Neural crest cell (in vitro differentiated cells): ENCODE measurements at places on chromosomes 16 and 17.
A peak's percentile ranks its signal among the peaks of the same experiment; 100 is the strongest.

DNA sequence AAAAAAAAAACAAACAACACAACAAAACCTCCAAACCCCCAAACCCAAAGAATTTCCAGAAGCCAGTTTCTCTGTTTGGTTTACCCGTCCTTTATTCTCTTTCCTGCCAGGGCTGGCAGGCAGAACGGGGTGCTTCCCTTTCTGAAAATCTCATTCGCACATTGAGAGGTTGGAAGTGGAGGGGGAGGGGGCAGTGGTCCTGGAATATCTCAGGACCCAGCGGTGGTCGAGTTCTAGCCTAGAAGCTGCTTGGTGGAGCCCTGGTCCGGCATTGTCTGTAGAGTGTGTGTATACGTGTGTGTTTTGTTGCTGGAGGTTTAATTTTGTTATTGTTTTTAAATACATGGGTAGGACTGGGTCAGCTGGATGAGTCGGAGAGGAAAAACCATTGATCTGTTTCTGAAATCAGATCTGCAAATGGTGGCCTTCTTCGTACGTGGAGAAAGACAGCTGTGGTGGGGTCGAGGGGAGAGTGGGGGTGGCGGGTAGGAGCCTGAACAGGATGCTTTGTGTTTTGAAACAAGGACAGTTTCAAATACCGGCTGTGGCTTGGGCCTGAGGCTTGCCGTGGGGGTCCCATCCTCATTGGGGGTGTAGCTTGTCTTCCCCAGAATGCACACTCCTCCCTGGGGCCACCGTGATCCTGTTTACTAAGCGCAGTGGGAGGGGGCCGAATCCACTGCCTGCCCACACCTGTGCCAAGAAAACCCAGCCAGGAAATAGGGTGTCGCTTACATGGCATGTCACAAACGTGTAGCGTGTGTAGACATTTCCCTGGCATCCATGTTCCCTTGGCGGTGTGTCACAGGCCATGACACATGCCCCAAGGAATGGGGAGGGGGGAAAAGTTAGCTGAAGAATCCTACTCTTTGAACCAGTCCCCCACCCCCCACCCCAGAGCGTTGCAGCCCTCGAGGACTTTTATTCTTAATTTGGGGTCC is 1.6 kb downstream of the CMIP start:
- DNase-seq: no peak

- DNase-seq: peak; percentile 84
Observed at GRCh38 chr17:76005263-76006149, 4.9 kb downstream of the CDK3 start.

- no peak for DNase-seq
Observed at GRCh38 chr17:67353161-67353560, 13.2 kb downstream of the PSMD12 start.

DNA sequence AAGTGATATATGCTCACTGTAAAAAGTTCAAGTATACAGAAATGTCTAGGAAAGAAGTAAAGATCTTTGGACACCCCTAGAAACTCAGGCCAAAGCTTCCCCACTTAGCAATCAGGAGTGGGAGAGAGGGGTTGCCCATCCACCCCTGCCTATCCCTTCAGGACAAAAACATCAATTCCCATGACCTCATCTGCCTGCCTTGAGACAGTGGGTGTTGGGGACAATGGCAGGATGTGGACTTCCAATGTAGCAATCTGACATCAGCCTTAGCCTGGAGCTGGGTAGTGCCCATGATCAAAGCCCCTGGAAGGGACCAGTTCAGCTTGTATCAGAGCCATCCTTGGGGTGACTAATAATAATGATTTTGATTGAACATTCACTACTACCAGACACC is 18.1 kb downstream of the ITPRIPL2 start:
- DNase-seq: no peak

- DNase-seq: no peak
Observed at GRCh38 chr17:78709119-78709681, 72.9 kb downstream of the CYTH1 start.

DNA sequence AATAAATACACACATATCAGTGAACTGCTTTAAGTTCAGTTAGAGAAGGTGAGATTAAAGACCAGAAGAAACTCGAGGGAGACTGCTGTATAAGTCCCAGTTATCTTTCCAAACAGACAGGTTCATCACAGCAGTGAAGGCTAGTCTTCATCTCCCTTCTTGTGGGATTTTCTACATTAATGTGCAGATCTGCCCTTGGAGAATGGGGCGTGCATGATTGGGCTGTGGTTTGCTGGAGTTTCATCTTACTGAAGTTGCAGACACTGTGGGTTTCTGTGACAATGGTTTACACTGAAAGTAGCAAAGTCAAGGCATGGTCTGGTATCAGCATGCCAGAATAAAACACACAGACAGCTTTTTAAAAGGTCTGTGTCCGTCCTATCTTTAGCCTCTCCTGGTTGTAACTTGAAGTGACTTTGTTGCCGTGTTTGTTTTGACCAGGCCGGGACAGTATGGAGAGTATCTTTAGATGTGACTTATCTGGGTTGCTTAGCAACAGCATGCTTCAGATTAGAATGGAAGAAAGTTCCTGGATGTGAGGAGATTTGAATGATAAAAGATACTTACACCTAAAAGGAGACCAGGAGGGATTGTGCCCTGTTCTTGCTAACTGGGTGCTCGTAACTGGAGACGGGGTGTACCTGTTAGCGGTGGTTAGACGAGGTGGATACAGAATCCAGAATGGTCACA is 16.1 kb downstream of the NAA60 start:
- no peak for DNase-seq

DNA sequence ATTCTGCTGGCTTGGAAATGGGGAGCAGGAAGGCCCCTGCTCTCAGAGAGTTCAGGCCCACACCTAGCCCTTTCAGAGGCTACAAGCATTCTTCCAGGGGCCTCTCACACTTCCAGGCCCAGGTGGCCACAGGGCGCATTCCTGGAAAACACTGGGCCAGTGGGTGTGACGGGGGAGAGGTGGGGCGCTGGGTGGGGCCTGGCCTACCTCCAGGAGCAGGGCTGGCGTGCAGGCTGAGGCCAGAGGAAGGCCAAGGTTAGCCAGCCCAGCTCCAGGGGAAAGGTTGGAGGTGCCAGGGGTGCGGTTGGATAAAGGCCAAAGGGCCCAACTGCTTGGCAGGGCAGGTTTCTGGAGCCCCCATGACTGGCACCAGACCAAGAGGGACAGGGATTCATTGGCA is 198.2 kb downstream of the MAF start:
- DNase-seq: no peak

DNA sequence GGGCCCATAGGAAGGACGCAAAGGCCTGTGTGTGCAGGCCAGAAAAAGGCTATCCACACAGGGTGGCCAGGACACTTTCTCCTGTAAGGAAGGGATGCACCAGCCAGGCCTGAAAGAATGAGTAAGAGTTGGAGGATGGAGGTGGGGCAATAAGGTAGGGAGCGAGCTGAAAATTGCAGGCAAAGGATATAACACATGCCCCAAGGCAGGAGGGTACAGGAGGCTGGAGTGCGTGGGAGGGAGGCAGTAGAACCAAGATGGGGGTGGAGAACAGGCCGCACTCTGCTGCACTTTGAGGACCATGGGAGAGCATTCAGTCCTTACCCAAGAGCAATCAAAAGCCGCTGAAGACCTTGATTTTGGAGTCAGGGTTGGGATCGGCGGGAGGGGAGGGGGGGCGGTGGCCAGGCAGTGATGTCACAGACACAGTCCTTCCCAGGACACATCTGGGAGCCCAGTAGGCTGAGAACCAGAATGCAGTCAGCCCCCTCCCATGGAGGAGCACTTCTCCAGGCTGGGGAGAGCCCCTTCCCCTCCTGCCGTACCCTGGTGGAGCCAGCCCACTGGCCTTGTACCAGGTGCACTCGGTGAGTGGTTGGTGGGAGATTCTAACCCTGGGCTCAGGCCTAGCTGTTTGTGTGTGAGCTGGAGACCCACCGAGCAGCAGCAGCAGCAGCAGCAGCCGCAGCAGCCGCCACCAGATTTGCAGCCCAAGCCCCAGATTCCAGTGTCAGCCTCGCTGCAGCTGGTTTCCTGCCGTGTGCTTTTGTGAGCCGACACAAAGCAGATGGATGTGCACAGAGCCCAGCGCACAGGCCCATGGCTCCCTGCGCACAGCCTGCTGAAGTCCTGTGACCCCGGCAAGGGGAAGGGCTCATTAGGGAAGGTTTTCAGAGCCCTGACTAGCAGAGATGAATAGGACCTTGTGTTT is 17.5 kb downstream of the ANKRD40 start:
- peak; percentile 53 for DNase-seq

GRCh38 chr17:68860941-68861340 is 94.3 kb downstream of the ABCA8 start:
- no peak for DNase-seq

- DNase-seq: no peak
Observed at GRCh38 chr17:27339198-27339835, 45.4 kb downstream of the WSB1 start.

- no peak for DNase-seq
Observed at GRCh38 chr16:51056331-51056730, 94.7 kb downstream of the SALL1 start.

- no peak for DNase-seq
Observed at GRCh38 chr16:13313351-13313750, 412.0 kb downstream of the SHISA9 start.

DNA sequence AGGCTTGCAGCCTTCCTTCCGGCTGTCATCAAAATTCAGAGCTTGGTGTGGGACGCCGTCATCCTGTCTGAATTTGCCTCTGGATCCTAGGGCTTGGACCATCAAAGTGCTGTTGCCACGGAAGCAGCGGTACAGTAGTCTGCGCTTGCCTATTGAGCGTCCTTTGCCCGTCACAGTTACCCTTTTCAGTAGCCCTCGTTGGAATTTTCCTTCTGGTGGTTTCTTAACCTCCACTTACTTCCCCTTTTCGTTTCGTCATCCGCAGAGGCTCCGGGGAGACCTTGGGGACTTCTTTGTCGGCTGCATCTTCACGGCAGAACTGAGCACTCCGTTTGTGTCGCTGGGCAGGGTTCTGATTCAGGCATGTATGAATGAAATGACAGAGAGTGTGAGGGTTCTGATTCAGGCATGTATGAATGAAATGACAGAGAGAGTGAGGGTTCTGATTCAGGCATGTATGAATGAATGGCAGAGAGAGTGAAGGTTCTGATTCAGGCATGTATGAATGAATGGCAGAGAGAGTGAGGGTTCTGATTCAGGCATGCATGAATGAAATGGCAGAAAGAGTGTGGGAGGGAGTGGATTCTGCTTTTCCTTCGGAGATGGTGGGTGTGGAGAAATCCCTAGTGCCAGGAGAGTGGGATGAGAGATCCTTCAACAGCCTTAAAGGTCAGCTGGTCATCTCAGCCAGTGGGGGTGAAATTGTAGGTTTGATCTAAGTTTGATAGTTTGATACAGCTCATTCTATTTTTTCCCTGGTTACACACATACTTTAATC is 8.0 kb downstream of the TLCD3A start:
- no peak for DNase-seq

DNA sequence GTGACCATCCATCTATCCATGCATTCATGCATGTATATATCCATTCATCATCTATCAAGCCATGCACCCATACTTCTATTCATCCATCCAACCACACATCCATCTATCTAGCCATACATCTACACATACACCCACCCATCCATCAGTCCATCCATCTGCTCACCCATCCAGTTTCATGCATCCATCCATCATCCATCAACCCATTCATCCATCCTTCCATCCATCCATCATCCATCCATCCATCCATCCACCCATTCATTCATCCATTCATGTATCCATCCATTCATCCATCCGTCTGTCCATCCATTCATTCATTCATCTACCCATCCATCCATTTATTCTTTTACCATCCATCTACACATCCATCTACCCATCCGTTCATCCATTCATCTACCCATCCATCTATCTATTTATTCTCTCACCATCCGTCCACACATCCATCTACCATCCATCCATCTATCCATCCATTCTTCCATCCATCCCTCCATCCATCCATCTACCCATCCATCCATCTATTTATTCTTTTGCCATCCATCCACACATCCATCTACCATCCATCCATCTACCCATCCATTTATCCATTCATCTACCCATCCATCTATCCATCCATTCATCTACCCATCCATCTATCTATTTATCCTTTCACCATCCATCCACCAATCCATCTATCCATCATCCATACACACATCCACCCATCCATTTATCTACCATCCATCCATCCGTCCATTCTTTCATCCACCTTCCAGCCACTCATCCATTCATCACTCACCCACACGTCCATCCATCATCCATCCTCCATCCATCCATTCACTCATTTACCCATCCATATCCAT is 3.2 kb downstream of the CCL17 start:
- DNase-seq: no peak

DNA sequence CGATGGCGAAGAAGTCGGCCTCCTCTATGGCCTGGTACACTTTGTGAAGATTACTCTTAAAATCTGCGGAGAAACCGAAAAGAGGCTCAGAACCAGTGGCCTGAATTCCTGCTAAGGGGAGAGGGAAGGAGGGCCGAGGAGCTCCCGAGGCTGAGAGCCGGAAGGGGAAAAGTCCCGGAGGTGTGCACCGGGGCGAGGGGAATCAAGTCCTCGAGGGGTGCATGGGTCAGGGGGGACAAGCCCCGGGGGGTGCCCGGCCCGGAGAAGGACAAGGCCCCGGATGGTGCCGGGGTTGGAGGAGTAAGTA is 495 bp downstream of the PARN start:
- DNase-seq: no peak

- DNase-seq: no peak
Observed at GRCh38 chr16:67474551-67475455, 6.2 kb downstream of the ATP6V0D1 start.

GRCh38 chr16:50246299-50247122 is 19.8 kb upstream of the ADCY7 start:
- peak; percentile 46 for DNase-seq

DNA sequence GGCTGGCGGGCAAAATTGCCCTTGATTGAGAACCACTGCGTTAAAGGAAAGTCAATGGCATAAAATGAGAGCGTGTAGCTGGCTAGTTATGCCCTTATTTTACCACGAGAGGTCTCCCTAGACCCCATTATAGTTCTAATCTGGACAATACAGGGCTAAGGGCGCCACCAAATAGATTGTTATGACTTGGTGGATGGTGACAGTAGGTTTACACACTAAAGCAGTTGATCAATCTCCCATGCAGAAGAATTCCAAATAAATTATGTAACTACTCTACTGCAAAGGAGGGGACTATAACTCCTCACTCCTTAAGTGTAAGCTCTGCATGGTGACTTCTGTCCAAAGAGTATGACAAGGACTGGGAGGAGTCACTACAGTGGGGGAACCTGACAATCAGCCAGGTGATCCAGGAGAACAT is 20.4 kb upstream of the YPEL2 start:
- peak; percentile 34 for DNase-seq

DNA sequence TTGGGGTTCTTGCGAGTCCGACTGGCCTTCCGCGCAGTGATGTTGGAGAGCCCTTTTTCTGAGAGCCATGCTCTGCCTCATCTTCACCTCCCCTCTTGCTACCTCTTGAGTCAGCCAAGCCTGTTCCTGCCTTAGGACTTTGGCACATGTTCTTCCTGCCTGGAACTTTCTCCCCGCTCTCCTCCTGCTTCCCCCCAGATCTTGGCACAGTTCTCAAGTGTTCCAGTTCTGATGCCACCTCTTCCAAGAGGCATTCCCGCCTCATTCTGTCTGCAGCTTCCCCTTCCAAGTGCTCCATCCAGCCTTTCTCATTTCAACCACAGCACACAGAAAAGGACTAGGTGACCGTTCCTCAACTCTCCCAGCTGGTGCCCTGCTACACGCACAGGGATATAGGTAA is 7.7 kb downstream of the AKAP1 start:
- no peak for DNase-seq
